Stimulated activated CD8-positive, alpha-beta memory T cell treated with anti-CD3 and anti-CD28 coated beads, Interleukin-4, amount 100 ng/mL, for 1 hour (primary cell): ENCODE measurements at places on chromosomes 16 and 17.

DNA sequence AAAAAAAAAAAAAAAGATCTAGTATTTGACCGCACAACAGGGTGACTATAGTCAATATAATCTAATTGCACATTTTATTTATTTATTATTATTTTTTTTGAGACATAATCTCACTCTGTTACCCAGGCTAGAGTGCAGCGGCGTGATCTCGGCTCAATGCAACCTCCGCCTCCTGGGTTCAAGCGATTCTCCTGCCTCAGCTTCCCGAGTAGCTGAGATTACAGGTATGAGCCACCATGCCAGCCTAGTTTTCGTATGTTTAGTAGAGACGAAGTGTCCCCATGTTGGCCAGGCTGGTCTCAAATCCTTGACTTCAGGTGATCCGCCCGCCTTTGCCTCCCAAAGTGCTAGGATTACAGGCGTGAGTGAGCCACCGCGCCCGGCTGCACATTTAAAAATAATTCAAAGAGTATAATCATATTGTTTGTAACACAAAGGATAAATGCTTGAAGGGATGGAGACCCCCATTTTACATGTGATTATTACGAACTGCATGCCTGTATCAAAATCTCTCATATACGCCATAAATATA, 794 bp downstream of the ANKS3 start:
- DNase-seq: no peak

DNA sequence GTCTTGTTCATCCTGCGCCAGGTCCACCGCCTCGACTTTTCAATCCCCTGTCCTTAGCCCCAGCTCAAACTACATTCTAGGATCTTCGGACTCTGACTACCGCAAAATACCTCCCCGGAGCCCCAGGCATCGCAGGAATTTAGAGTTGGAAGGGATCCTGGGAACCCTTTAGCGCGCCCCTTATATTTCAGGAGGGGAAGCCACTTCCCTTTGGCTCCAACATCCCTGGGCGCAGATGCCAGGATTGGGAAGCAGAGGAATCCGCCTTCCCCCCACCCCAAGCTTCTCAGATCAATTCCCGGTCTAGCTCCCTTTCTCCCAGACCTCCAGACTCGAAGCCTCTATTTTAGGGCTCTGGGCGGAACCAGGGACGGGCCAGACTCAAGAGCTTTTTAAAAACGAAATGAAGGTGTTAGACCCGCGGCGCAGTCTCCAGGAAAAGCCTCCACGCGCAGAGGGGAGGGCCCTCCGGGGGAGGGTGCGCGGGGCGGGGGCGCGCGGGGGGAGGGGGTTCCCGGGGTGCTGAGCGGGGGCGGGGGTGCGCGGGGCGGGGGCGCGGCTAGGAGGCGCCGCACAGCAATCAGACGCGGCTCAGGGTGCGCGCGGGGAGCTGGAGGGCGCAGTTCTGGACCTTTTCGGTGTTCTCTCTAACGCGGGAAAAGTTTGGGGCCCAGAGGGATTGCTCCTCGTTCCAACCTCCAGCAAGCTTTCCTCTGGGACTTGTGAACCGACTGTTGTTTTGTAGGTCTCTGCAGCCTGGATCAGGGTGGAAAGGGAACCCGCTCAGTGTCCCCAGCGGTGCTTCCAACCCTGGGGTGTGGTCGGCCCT, 1.6 kb downstream of the AHSP start:
- no peak for DNase-seq

- DNase-seq: no peak
Observed at GRCh38 chr17:46976626-46977270, 2.3 kb downstream of the RPRML start.

GRCh38 chr16:29662729-29663015, 375 bp upstream of the SPN start:
- DNase-seq: no peak

- no peak for DNase-seq
Observed at GRCh38 chr16:3948378-3948995, 68.0 kb upstream of the CREBBP start.

GRCh38 chr17:61345825-61346666, 53.6 kb upstream of the TBX2 start:
- no peak for DNase-seq

GRCh38 chr16:50741225-50741780, 583 bp upstream of the CYLD start:
- no peak for DNase-seq

DNA sequence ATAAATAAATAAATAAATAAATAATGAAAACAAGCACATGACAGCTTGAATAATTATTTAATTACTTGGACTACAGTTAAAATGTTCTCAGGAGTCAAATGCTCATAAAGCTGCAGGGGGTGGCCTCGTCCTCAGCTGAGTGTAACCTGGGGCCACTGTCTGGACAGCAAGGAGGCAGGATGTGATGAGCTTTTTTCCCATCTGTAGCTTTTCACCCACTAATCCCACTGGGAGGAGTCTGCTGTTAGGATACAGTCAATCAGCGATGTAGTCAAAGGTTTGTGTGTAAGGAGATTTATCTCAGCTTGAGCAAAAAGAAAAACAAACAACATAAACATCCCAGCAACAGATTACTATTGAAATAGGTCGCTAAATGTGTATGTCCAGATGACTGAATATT, 22.5 kb downstream of the ZCCHC14 start:
- no peak for DNase-seq

GRCh38 chr17:1746975-1747543, 4.4 kb downstream of the SERPINF2 start:
- no peak for DNase-seq

GRCh38 chr16:69329369-69330285, 761 bp downstream of the PDF start:
- DNase-seq: no peak

DNA sequence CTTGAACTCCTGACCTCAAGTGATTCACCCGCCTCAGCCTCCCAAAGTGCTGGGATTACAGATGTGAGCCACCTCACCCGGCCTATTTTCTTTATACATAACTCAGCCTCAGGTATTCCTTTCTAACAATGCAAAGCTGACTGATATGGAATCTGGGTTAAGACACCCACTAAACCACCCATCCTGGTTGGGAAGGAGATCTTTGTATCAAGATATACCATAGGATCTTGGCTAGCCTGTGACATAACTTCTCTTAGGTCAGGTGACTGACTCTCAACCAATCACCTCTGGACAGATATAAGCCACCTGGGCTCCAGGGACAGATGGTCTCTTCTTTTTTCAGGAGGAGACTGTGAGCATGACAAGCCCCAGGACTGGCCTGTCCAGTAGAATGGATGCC, 51.2 kb upstream of the NKD1 start:
- DNase-seq: no peak

DNA sequence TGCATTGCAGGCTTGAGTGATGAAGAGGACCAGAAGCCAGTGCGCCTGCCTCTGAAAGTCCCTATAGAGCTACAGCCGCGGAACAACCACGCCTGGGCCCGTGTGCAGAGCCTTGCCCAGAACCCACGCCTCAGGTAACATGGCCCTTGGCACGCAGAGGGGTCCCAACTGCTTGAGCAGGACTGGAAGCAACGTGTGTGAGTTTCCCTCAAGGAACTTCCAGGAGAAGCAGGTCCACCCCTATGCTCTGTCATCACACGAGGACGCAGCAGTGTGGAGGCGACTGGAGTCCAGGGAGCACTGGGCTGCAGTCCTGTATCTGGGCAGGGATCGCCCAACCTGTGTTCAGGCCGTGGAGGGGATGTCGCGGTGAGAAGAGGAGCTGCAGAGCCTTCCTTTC, 25.1 kb upstream of the JPT2 start:
- no peak for DNase-seq

DNA sequence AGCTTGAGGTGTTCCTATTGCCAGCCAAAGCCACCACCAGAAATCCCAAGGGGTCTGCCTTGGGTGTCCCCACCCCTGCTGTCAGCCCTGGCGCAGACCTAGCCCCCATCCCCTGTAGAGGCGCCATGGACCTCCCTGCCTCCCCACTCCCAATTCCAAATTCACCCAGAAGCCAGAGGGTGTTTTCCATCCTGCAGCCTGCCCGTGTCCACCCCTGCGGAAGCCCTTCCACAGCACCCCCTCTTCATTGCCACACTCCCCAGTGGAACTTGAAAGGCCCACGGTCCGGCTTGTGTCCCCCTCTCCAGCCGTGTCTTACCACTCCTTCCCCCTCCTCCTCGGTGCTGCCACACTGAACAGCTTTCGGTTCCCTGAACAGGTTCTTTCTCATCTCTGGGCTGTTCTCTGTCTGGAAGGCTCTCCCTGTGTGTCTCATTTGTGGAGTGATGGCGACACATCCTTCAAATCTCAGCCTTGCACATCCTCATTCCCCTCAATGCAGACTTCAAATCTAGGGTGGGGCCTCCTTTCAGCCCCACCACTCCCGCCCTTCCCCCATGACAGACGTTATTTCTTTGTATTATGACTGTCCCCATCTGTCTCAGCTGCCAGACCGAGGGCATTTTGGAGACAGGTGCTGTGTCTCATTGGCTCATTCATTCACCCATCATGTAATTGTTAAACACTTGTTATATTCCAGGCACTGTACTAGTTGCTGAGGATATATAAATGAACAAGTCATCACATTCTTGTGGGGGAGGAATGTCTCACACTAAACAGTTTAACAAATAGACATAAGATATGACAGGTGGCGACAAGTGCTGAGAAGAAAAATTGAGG, 36.3 kb downstream of the ADGRG5 start:
- no peak for DNase-seq

DNA sequence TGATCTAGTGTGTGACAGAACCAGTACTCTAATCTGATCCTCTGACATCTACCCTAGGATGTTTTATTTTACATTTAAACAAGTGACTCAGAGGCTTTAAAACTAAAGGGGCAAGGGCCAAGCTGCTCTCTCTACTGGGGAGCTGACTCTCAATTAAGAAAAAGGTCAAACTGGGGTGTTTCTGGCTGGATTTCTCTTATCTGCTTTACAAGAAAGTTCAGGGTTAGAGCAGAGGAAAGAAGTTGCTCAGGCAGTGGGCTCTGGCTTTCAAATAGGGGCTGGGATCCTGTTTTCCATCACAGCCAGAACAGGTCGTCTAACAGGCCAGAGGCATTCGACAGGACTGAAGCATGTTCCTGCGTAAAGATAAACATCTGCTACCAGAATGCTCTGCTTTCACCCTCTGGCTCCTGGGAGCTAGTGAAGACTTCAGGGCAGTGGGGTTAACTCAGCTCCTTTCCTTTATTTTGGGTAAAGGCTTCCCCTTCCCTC, 8.5 kb downstream of the MMP28 start:
- DNase-seq: no peak

- DNase-seq: no peak
Observed at GRCh38 chr17:40348562-40349476, 15.7 kb downstream of the GJD3 start.

DNA sequence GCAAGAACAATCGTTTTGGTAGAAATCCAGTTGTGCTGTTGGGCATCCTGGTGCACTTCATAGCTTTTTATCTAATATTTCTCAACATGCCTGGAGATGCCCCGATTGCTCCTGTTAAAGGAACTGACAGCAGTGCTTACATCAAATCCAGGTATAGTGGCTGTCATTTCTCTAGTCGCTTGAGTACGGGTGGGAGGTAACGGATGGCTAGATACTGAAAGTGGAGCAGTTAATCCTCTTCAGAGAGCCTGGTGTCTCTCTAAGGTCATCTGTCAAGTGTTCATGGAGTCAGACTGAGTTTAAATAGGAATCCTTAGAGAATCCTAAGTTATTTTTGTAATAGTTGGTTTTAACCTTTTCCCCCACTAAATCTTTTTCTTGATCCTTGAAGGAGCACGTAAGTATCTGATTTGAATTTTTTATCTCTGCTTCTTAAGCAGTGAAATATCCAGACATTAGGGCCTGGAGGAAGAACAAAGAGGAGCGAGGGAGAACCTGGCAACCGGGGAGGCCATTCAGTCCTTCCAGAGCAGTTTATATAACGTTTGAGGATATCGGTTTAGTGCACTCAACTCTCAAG, 37.2 kb downstream of the MFSD11 start:
- DNase-seq: no peak

GRCh38 chr16:636206-637080, at the start of gene METTL26:
Gene METTL26, minus strand, starts transcription at chr16:636305. Its CDS starts 15 bp downstream, at chr16:636290.
- DNase-seq: peak; percentile 84

GRCh38 chr16:55711959-55712876, 56.4 kb downstream of the SLC6A2 start:
- DNase-seq: peak; percentile 18

GRCh38 chr17:32136856-32137255, 5.4 kb upstream of the RHOT1 start:
- no peak for DNase-seq

- no peak for DNase-seq
Observed at GRCh38 chr16:85916141-85916890, 17.4 kb downstream of the IRF8 start.

- DNase-seq: no peak
Observed at GRCh38 chr16:26111900-26112299, 420.1 kb downstream of the HS3ST4 start.

DNA sequence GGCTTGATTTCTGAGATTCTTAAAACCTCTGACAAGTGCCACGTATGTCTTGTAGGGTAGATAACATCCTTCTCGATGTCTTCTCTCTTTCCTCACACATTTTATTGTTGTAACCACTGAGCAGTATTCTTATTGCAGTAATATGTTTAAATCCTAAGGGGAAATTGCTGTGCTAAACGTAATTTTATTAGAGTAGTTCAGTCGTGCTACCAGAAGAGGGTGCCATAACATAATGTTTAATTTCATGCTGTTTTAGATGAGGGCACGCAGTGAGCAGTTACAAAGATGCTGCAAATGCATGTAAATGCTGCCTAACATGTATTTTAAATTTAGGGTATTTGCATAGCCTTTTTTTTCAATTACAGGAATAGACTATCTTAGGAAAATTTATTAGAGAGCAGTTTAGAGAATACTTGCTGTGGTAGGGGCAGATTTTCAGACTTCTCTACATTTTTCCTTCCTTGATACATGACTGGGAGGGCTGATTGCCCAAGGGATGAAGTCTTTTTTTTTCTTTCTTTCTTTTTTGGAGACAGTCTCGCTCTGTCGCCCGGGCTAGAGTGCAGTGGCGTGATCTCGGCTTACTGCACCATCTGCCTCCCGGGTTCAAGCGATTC, 51.7 kb downstream of the GAN start:
- no peak for DNase-seq

- no peak for DNase-seq
Observed at GRCh38 chr16:1066584-1067172, 5.9 kb upstream of the SSTR5 start.

DNA sequence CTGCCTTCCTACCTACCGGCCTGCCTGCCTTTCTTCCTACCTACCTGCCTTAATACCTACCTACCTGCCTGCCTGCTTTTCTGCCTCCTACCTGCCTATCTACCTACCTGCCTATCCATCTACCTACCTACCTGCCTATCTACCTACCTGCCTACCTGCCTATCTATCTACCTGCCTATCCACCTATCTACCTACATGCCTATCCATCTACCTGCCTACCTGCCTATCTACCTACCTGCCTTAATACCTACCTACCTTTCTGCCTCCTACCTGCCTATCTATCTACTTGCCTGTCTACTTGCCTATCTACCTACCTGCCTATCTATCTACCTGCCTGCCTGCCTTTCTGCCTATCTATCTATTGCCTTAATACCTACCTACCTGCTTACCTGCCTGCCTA, 383.8 kb upstream of the PSMD7 start:
- no peak for DNase-seq

DNA sequence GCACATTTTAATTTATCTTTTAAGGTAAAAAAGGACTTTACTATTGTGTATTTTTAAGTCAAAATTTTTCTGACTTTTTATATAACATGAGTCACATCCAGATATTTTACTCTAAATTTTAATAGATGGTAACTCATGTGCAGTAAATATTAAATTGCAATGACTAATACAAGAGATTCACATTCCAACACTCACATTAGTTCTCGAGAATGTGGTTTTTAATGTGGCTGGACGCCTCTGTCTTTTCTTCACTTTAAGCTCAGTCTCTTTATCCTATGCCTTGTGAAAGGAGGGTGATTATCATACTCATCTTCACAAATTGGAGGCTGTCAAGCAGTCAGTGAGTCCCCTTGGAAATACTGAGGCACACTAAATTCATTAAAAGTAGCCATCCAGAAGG, 315.6 kb downstream of the HS3ST3B1 start:
- DNase-seq: no peak
